ENCODE measurements at places on chromosomes 12 and 14.

DNA sequence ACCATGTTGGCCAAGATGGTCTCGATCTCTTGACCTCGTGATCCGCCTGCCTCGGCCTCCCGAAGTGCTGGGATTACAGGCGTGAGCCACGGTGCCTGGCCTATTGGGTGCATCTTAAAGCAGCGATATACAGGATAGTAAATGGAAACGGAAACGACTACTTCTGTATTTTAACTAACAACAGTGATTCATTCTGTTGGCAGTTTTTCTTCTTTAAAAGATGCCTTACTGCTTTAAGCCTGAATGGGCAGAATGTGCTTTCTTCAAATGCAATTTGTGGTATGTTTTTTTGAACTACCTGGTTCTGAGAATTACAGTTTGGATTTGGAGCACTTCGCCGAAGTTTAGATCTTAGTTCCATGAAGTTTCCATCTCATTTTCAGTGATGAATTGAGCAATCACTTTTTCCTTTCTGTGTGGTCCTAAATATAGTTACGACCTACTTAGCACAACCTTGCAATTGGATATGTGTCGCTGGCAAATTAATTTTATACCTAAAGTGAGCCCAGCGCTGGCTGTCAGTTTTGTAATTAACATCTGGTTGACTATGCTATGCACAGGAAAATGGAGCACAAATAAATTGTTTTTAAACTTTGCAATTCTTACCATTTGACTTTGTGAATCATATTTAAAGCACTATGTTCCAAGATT is 53.6 kb upstream of the EIF5 start:
- no peak for DNase-seq

DNA sequence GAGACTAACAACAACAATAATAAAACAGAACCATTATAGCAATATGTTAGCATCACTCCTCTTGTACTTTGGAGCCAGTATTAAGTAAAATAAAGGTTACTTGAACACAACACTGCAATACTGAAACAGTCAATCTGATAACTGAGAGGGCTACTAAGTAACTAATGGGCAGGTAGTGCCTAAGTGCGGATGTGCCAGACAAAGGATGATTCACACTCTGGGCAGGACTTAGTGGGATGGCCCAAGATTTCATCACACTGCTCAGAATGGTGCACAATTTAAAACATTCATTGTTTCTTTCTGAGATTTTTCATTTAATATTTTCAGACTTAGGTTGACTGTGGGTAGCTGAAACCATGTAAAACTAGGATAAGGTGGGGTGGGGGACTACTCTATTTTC is 131.9 kb upstream of the CAND1 start:
- DNase-seq: no peak

DNA sequence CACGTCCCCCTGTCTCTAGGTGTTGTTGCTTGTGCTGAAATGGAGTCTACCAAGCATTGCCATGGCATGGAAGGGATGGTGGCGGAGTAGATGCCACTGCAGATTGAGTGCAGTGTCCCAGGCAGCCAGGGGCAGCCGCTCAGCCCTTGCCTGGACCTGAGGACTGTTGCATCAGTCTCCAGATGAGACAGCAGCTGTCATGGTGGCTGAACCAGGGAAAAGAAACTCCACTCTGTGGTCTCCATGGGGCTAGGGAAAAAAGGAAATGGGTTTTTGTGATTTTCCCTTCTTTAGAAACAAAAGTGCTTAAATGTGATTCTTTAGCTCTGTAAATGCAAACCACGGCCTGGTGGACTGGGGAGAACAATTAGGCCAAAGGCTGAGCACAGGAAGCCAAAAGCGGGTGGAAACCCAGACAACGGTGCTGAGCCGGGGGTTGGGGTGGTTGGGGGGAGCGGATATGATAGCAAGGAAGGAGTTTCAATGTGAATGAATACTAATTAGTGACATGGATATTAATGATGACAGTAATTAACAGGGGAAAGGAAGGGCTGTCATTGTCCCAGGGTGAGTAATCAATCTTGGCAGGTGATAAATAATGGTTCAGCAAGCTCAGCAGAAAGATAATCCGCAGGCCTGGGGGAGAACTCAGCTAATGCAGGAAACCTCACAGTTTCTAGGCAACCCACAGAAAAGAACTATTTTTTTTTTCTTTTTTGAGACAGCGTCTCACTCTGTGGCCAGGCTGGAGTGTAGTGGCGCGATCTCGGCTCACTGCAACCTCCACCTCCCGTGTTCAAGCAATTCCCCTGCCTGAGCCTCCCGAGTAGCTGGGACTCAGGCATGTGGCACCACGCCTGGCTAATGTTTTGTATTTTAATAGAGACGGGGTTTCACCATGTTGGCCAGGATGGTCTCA is 442.6 kb downstream of the DPF3 start:
- no peak for DNase-seq

DNA sequence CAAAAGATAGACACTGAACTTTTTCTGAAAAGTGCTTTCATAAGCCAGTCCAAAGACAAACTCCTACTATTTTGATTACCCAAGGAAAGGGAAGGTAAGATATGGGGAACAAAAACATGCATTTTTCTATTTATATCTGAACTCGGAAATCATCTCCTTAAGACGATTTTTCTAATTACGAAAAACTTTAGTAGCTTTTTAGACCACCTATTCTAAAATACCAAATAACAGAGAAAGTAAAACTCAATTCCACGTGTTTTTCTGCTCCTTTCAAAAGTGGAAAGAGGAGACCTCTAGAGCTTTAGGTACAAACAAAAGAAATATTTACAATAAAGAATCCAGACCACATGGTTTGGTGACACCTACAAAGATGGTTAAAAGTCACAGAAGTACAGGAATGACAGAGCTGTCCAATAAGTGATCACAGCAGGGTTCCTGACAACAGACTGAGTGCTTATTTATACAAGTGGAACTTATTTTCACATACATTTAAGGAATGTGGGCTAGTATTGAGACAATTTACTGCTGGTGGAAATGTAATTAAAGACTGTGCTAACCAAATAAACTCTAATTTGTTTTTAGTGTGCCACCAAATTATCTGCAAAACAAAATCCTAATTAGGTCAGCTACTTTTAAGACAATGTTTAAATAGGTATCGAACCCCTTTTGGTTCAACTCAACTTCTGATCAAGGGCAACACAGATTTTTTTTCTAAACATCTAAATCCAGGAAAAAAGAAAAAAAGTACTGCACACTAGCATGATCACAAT is 2.4 kb downstream of the LRIG3 start:
- DNase-seq: no peak

- DNase-seq: no peak
Observed at GRCh38 chr12:13154027-13154538, 42.4 kb upstream of the EMP1 start.

GRCh38 chr14:79544698-79545070 is 666.6 kb downstream of the DIO2 start:
- DNase-seq: no peak

GRCh38 chr14:96638041-96638855 is 136.1 kb downstream of the PAPOLA start:
- no peak for DNase-seq

- DNase-seq: no peak
Observed at GRCh38 chr12:2401040-2401439, 348.3 kb downstream of the CACNA1C start.

DNA sequence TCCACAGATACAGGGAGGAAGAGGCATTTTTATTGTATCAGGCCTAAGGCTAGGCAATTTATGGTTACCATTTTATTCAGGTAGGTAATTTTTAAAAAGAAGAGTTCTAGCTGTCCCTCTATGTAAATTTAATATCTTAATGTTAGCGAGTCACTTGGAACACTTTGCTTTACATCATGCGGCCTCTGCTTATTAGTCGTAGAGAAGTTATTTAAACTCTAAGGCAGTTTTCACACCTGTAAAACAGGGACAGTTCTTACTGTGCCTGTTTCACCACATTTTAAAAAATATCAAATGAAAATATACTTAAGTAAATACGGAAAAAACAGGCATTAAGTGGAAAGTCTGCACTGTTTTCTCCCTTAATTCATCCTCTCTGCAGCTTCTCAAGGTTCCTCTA is 71.4 kb upstream of the POC1B start:
- no peak for DNase-seq

- DNase-seq: no peak
Observed at GRCh38 chr14:96080571-96080970, 41.4 kb downstream of the C14orf132 start.

- no peak for DNase-seq
Observed at GRCh38 chr12:59615392-59616165, 19.8 kb downstream of the SLC16A7 start.

DNA sequence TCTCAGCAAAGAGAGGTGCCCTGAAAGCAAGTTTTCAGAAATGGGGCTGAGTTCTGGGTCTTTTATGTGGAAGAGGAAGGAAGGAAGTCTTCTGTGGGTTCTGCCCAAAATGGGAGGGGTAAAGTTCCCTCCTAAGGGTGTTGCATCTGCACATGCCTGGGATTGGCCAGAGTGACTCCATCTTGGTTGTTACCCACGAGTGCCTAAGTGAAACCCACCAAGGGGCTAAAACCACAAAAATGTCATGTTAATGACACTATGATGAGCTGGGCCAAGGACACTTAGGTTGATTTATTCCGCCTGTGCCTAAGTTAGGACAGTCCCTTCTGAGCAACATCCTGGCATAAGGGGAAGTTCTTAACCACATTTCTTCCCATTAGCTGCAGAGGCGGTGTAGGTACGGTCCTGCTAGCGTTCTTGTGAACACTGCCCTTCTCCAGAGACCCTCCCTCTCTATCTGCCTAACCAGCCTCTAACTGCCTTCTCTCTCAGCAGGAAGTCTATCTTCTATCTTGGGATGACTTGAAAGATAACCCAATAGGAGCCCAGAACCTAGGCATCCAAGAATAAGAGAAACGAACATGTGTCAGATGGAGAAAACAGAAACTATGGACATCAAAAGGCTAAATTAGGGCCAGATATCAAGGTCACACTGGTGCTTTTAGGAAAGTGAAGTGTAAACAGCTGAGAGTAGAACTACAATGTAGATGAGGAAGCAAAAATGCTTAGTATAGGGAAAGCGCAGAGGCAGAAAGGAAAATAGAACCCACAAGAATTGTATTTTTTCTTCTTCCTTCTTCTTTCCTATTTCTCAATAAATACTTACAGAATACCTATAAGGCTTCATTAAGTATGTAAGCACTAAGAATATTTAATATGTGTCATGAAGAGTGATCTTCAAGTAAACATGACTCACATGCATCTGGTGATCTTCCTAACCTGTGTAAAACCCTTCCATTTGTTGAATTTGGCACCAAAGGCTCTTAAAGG is 104.2 kb upstream of the AMN1 start:
- no peak for DNase-seq

DNA sequence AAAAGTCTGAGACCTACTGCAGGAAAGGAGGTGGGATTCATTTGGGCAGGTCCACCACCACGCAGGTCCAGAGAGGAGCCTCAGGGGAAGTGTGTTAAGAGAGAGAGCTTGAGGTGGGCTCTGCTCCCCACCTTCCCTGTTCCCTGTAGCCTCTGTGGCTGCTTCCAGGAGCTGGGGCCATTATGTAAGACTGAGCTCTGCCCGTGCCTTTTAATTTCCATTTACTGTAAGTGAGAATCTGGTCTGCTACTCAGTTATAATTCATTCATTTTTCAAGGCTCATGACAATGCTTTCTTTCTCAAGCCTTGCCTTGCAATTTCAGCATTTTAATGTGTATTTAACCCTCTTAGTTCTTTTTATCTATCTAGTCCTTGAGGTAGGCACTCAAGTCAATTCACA is 8.3 kb downstream of the SLC4A8 start:
- no peak for DNase-seq

DNA sequence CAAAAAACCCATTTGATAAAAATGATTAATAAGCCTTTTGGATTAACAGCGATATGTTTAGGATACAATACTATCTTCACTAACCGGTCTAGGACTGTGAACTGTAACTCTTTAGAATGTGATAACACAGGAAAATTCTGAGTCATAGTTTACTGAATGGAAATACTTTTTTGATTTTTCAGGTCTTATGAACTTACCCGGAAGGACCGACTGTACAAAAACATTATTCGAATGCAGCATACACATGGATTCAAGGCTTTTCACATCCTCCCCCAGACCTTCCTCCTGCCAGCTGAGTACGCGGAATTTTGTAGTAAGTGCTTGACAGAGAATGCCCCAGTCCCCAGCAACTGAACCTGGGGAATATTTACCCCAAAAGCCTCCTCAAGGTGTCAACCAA is 29.0 kb downstream of the TTLL5 start:
- DNase-seq: no peak

DNA sequence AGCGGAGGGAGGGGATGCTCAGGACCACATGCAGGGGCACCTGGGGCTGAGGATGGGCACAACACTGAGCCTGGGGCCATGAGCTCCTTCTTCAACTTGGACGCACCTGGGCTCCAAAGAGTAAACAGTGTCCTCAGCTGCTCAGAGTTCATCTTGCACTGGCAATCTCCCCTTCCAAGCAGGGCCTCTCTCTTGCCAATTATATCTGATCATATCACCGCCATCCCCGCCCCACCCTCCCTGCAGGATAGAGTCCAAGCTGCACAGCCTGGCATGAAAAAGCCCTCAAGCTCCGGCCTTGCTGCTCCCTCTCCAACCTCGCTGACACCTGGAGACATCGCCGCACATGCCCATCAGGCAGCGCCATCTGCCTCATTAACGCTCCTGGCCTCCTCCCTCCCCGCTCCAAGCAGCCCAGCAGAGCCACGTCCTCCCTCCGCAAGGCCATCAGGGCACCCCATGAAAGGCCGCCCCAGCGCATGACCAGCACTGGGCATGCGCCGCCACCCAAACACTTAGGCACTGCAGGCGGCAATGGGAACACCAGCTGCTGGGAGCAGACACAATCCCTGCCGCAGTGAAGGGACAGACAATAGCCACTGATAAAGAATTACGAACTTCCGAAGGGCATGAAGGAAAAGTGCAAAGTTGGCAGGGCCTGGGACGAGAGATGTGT is 88.8 kb downstream of the CHGA start:
- DNase-seq: no peak

DNA sequence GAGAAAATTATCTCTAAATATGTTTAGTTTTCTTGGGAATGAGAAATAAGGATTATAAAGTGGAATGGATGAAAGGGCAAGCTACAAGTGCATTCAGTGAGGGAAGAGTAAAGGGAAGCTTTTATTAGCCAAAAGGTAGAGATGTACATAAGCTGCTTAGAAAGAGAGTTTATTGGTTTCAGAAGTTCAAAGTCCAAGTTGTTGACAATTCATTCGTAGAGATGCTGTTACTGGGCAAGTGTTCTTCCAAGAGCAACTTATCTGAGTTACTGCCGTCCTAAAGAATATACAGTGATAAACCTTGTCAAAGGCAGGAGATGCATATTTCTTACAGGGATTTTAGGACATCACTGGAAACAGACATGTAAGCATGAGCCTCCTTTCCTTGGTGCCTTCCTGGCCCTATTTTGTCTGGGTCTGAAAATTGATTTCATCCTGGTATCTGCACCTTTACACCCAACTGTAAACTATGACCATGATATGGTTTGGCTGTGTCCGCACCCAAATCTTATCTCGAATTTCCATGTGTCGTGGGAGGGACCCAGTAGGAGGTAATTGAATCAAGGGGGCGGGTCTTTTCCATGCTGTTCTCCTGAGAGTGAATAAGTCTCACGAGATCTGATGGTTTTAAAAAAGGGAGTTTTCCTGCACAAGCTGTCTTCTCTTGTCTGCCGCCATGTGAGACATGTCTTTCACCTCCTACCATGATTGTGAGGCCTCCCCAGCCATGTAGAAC is 46.8 kb downstream of the TRMT5 start:
- peak; percentile 5 for DNase-seq

Measured in K562 (cell line).